GM23338 (cell line): ENCODE measurements at places on chromosomes 2 and 18.
A peak's percentile ranks its signal among the peaks of the same experiment; 100 is the strongest.

DNA sequence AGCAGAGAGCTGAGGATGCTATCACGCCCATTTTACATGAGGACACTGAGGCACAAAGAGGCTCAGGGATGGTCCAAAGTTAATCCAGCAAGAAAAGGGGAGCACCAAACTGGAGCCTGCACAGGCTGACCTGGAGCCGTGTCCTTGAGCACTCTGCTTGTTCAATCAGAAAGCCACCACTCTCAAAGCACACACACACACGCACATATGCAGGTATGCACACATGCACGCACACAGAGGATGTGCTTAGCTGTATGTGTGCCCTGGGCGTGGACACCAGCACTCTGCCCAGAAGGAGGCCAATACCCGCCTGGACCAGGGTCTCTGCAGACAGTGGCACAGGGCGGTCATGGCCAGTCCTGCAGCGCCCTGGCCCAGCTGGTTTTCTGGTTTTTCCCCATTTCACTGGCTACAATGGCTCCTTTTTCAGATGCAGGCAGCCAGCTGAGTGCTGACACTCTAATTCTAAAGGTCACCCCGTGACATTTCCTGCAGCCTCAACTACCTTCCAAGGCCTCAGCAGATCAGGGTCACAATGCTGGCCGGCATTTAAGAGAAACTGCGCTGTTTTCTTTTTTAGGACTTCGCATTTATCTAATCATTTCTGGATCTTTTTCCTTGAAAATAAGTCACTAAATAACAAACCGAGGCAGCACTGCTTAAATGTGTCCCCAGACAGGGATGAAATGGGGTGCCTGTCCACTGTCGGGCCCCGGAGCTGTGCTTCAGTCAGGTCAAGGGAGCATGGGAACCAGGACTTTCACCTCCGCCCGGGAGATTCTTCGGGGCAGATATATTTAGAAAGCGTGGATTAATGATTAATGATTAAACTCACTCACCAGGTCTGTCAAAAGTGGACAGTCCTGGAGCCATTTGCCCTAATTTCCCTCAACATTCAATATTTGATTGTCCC lies 104.5 kb downstream of the HDAC4 start:
- DNase-seq: no peak

DNA sequence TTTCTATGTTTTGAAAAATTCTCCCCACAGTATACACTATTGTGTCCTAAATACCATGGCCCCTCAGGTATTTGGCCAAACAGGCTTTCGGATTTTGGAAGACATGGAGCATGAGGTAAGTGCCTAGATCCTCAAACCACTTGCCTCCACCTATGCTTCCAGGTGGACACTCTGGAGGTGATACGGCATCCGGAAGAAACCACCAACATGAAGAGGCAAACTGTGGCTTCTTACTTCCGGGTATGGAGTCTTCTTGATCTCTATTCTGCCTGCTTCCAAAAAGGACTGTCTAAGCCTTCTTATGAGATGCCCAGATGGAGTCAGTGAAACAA lies 252.0 kb upstream of the SP5 start:
- no peak for DNase-seq

DNA sequence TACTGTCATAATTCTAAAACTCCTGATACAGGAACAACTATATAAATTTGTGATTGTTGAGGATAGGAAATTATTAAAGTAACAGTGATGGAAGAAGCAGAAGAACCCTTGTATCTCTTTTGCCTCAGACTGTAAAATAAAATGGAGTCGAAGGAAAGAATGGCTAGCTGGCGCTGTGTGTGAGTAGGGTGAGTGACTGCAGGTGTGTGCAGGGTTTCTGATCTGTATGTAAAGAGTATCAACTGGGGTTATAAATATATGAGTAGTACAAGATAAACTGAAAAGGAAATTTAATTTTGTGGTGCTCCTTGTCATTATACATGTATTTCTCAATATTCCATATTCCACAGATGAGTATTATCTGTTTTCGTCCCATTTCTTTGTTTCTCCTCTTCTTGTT lies 15.2 kb downstream of the POLI start:
- no peak for DNase-seq

DNA sequence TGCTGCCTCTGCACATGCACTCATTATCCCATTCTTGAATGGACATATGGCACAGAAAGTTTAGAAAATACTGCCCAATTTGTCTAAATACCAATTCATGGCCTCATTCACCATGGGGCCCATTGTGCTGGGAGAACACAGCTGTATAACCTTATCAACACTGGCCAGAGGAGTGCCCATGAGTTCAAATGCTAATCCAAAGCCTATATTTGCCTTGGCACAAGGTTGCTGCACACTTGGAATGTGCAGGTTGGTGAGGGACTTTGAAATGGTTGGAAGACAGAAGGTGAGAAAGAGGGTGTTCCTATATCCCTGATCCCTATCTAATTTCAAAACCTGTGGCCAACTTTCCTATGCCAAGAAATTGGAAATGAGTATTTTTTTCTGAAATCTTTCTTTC lies 693.9 kb upstream of the ID2 start:
- no peak for DNase-seq

DNA sequence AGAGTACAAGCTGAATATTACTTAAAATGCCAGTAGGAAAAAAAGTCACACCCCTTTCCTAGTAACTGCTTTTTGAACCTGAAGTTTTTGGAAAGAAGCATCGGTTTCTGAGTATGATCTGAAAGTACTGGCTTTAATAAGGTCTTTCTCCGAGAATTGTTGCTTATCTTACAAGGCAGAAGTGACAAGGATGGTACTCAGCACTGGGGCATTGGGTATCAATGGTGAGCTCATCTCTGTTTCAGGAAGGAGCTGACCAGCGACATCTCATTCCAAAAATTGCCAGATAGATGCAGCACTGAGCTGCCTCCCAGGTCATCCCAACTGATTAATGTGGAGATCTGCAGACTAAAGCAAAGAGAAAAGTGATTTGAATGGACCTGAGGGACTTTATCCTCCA lies 85.4 kb downstream of the FMNL2 start:
- DNase-seq: no peak

DNA sequence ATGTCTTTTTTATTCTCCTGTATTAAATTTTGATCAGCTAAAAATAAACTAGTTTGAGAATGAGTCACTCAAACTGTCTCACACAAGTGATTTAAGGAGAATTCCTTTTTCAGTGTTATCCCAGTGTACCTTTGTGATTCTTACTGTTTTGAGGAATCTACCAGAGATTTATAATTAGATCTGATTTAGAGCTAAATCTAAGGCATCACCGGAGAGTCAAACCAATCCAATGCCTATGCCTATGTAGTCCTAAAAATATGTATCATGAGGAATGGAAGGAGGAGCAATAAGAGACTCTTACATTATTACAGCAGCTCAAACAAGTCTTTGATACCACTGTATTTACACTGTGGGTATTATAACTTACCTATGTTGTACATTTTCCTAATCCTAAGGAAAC lies 63.4 kb upstream of the CYP20A1 start:
- DNase-seq: no peak

DNA sequence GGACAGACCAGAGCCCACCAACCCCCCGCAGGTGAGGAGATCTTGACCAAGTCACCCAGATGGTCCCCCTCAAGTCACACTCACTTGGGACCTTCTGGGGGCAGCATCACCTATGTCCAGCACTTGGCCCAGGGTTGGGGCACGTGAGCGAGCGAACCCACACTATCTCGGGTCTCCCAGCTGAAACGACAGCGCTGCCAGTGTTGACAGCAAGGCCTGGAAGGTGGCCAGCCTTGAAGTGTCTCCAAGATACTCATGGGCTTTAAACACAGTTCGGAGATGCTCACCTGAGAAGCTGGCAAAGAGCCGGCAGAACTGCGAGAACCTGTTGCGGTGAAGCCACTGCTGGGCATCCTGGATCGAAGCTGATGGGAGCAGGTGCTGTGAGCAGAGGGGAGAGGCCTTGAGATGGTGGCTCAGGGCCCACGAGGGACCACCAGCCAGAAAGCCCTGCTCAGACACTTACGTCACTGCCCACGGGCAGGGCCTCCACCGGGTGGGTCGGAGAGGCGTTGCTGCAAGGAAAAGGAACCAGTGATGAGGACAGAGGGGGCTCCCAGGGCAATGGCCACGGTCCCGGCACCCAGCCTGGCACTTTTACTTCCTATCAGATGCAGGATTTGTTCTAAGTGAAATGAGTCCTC lies 47.5 kb downstream of the TFCP2L1 start:
- no peak for DNase-seq

GRCh38 chr18:33820517-33821371 lies 242.7 kb downstream of the ASXL3 start:
- DNase-seq: peak; percentile 46

- no peak for DNase-seq
Observed at GRCh38 chr2:74226648-74227213, 28.3 kb downstream of the MTHFD2 start.

DNA sequence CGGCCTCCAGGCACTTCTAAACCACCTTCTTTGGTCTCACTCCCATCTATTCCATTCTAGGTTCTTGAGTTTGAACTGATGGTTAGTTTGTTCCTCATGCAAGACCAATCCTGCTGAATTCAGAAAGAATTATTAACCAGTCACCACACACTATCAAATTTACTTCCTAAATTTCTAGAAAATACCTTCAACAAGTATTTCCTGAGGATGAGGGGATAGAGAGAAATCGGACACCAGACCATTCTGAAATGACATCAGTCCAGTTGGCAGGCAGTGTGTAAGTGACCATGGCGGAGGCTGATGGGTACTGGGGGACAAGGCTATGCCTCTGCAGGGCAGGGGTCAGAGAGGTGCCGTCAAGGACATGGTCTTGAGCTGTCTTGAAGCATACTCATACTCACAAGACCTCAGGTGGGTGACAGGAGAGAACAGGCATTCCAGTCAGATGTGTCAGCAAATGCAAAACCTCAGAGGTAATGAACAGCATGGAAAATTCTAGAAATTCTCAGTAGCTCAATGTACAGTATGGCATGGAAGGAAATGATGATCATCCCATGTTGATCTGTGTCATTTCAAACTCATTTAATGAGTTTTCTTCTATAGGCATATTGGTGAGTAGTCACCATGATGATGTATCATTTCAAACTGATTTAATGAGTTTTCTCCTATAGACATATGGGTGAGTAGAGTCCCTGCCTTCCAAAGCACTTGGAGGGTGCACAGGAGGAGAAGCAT lies 119.6 kb downstream of the DDX1 start:
- DNase-seq: no peak

- peak; percentile 72 for DNase-seq
Observed at GRCh38 chr18:27685807-27686412, 491.0 kb downstream of the CDH2 start.

- no peak for DNase-seq
Observed at GRCh38 chr2:128427413-128427755, 108.7 kb upstream of the HS6ST1 start.

DNA sequence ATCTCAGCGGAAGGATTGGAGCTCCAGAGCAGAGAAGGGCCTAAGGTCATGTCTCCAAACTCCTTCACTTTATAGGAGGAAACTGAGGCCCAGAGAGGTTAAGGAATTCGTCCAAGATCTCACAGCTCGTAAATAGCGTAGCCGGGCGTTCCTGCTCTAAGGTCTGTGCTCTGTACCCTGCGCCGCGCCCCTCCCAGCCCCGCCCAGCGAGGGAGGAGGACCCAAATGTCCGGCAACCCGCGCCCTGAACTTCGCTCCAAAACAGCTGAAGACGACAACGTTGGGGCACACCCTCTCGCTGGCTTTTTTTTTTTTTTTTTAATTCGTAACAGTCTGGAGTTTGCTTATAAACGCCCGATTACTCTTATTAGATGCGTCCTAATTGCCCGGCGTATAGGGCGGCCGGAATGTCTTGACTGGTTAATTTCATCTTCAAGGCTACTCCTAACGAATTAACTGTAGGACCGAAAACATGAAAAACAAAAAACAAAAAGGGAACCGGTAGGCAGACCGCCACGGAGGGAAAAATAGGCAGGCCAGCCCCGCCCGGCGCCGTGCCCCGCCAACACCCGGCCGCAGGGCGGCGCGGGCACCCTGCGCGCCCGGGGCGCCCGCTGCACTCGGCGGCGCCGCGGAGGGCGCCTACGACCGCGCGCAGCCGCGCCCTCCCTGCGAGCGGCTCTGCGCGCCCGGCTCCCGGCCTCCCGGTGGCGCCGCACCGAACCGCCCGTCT lies 928 bp upstream of the FOSL2 start:
- DNase-seq: peak; percentile 80

GRCh38 chr2:5740053-5740452 lies 47.9 kb downstream of the SOX11 start:
- no peak for DNase-seq

- no peak for DNase-seq
Observed at GRCh38 chr2:18540872-18541271, 19.6 kb downstream of the RDH14 start.

GRCh38 chr2:214550786-214551185 lies 139.9 kb downstream of the VWC2L start:
- DNase-seq: no peak

GRCh38 chr2:232026910-232027309 lies 65.4 kb downstream of the DIS3L2 start:
- DNase-seq: no peak

GRCh38 chr2:8641301-8641965 lies 40.4 kb upstream of the ID2 start:
- no peak for DNase-seq

- no peak for DNase-seq
Observed at GRCh38 chr2:86037141-86037794, 68.4 kb downstream of the POLR1A start.

- DNase-seq: no peak
Observed at GRCh38 chr2:45072862-45073237, 63.6 kb upstream of the SIX2 start.

- DNase-seq: no peak
Observed at GRCh38 chr18:79258447-79258846, 137.3 kb upstream of the NFATC1 start.

GRCh38 chr2:215751200-215751910 lies 262.0 kb downstream of the MREG start:
- no peak for DNase-seq

- DNase-seq: no peak
Observed at GRCh38 chr2:236366397-236366796, 102.2 kb upstream of the ASB18 start.

- no peak for DNase-seq
Observed at GRCh38 chr18:12625241-12625640, 32.7 kb downstream of the SPIRE1 start.

GRCh38 chr2:68172990-68173700 lies 15.5 kb downstream of the PNO1 start:
- no peak for DNase-seq

- no peak for DNase-seq
Observed at GRCh38 chr2:196233805-196234475, 62.6 kb upstream of the STK17B start.

GRCh38 chr2:226652369-226652768 lies 147.3 kb downstream of the IRS1 start:
- DNase-seq: no peak

DNA sequence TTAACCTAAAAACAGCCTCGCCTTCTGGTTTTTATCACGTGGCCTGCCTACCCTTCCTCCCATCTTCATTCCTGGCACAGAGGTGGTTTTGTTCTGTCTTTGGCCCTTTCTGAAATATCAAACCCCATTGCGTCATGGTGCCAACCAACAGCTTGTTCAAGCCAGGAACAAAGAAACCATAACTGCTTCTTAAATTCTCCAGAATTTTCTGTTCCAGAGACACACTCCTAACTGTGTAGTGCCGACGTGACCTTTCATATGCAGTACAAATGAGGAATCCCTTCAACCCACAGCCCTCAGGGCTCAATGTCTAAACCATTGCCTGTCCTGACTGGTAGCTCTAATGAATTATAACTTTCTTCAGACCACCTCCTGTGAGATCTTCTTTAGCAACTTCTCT lies 82.2 kb upstream of the TNP1 start:
- no peak for DNase-seq

GRCh38 chr18:54209471-54210180 lies 14.8 kb downstream of the MBD2 start:
- no peak for DNase-seq
